ENCODE measurements at places on chromosomes 1 and 21.

DNA sequence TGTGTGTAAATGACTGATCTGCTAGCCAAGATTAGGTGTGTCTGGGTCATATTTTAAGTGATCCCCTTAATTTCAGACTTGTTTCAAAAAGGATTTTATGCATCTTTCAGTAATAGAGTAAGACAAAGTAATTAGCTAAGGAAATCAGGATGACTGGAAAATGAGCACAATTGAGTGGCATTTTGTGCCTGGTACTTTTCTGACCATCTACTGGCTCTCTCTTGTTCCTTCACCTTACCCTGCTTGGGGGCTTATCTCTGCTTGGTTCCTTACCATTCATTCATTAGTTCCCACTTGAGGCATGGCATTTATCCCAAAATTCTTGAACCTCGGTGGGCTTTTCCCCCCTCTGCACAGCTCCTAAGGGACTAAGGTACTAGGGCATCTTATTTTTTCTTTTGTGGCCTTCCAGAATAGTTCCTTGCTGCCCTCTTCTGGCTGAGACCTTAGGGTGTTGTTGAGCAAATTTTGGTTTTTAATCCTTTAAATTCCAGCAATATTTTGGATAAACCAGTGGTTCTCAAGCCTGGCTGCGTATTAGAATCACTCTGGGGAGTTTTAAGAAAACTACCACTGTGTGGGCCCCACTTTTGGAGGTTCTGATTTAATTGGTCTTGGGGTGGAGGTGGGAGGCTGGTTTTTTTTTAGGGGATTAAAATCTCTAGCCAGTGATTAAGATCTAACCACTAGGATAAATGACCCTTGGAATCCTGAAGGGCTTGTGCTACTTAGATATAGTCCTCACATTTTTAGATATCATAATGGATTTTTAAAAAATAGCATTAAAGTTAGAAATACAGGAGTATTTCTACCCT lies 50.8 kb downstream of the HS2ST1 start:
- no peak for DNase-seq

DNA sequence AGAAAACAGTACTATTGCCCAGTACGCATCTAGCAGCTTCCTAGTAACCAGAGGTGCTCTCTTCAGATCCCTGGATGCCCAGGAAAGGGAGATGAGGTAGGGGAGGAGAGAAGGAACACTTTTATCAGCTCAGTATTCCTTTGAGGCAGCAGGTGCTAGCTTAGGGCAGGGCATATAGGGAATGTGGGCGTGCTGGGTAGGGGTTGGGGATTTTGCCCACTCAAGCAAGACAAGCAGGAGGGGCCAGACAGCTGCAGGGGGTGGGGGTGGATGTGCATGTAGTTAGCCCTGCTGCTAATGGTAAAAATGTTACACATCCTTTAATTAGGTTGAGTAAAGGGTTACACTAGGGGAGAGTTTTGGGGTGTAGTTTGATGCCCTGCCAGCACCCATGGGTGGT lies 18.1 kb upstream of the AVPR1B start:
- peak; percentile 26 for DNase-seq

- no peak for DNase-seq
These were observed 439.8 kb upstream of the RUNX1 start for GRCh38 chr21:35488946-35489345.

GRCh38 chr1:151472856-151473731 lies 13.8 kb upstream of the POGZ start:
- no peak for DNase-seq

- no peak for DNase-seq
These were observed 22.6 kb upstream of the ASAP3 start for GRCh38 chr1:23506376-23507107.

DNA sequence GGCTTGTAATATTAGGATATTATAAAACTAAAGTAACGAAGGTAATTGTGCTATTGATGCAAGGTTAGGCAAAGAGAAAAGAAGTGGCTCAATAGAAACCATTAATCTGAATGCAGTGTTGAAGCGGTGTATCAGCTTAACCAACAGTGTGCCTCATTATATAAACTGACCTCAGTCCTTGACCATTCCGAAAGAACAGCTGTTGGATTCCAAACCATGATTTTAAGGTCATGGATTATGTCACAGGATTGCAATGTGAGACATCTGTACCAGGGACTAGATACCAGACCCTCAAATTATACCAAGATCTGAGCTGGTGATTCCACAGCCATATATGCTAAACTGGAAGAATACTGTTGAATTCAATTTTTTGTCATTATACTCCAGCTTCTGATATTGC lies 134.2 kb upstream of the HP1BP3 start:
- no peak for DNase-seq

DNA sequence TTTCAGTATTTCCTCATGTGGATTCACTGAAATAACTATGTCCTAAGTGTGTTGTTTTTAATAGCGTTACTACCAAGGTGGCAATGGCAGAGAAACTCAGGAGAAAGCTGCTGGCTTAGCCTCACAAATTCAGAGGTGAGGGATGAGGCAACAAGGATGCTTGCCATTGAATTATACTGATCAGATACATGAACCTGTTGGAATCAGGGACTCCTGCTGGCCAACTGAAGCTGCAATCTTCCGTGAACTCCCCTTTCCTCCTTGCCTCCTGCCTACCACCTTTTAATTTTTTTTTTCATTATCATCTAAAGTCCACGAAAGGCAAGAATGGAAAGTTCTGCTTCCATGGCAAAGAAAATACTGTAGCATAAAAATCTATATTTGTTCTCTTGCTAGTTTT lies 254.7 kb downstream of the NFIA start:
- DNase-seq, result no peak

- no peak for DNase-seq
These were observed 39.6 kb downstream of the ALG6 start for GRCh38 chr1:63407002-63407401.

DNA sequence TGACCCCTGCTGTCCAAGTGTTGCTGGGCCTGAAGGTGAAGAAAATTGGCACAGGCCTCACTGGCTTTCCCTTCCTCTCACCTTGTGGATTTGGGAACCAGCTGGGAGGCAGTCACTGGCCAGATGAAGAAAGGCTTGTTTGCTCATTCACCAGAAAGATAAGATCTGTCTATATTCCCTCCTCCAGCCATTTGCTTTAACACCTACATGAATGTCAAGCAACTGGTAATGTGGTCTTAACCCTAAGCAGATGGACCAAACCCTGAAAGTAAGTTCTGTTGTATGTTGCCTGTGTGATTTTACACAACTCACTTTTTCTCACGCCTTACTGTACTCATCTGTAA lies 10.3 kb upstream of the SRRM1 start:
- DNase-seq, result no peak

DNA sequence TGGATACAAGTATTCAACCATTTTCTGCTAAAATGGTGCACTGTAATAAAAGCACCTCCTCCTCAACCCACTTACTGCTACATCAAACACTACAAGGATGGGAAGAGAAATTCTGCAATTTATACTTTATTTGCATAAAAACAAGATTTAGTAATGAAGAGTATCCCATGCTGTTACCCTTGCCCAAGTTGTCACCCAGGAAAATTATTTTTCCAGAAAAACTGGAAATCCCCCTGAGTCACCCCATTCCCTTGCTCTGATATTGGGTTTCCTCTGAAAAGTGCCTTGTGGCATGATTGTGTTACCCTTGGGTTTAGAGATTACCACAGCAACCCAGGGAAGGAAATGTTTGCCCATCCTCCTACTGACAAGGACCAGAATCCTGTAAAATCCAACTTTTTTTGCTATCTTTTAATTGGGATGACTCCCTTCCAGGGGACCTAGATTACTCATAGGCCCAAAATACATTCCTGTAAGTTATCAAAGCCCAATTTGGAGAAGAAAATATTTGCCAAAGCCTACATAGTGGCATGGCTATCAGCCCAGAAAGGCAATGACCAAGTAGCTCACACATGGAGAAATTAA lies 16.5 kb upstream of the ZC3H11B start:
- DNase-seq, result no peak

DNA sequence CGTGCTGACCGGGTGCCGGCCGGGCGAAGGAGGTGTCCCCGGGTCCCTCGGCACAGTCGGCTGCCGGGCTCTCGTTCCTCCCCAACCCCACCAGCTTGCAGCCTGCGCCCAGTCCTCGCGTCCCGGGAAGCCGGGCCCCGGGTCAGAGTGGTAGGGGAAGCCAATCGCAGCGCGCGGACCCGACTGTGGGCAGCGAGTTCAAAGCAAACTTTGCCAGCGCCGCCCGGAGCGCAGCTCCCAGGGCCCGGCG lies 328 bp downstream of the MYCL start:
- DNase-seq, result no peak

GRCh38 chr21:45514311-45515021 lies 27.8 kb downstream of the SLC19A1 start:
- DNase-seq, result no peak

GRCh38 chr1:90719330-90720144 lies 2.4 kb upstream of the BARHL2 start:
- DNase-seq, result no peak

DNA sequence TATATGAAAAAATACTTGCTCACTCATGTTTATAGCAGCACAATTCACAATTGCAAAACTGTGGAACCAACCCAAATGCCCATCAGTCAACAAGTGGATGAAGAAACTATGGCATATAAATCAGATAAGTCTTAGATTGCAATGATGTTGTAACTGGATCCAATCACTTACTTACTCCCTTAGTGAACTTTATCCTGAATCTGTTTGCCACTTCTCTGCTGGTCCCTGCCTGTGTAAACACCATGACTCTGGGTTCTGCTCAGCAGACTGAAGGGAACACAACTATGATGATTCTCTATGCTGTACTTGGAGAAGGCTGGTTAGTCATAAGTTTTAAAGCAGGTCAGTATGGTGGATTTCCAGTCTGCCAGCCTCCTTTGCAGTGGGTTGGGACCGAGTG lies 391.2 kb downstream of the RWDD3 start:
- DNase-seq, result no peak

- no peak for DNase-seq
These were observed 1.0 kb upstream of the KCNC4 start for GRCh38 chr1:110208916-110209645.

DNA sequence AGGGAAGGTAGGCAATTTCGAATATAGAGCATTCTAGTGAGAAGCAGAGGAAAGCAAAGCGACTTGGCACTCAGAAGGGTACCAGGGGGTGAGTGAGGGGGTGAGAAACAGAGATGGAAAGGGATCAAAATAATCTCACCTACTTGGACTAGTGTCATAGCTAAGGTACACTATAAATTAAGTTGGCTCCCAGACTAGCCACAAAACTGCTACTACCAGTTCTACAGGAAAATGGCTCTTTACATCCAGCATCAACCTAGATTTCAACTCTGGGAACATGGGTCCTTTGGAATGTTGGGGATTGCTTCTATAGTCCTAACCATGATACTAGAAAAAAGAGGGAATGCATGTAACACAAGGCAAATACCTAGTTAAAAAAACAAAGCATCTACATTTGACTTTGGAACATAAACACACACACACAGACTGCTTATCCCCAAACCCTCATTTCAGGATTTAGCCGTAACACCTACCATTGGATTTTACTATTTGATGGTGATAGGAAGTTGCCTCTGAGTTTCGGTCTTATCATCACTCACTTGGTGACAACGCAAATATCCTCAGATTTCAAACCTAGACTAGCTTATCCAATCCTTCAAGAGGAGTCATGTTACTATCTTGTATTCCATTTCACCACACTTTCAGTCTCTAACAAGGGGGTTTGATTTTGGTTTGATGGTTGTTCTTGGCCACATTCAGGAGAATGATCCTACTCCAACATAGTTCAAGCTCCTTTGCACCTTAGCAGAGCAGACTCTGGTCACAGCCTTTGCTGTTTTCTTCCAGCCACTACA lies 5.6 kb downstream of the ZBTB21 start:
- no peak for DNase-seq

GRCh38 chr1:14254251-14254650 lies 344.2 kb upstream of the KAZN start:
- DNase-seq, result no peak
